Hindlimb muscle (tissue), 1 donor: ENCODE measurements at places on chromosomes 13 and 19. TPM values are rescaled to one million over a fixed set of nuclear protein-coding genes. Genes with fewer than 3 reads are reported as not detected.

The GFY gene
- not detected for polyA plus RNA-seq

The EID2B gene
- polyA plus RNA-seq: 2.3 TPM

The NFIC gene
- 51.4 TPM for polyA plus RNA-seq

The CEACAM16 gene
- polyA plus RNA-seq: 1.0 TPM

The ZNF549 gene
- 7.2 TPM for polyA plus RNA-seq

The LRRC25 gene
- 2.6 TPM for polyA plus RNA-seq

The PSPN gene
- polyA plus RNA-seq: 0.80 TPM

- DNase-seq: no peak
Observed at GRCh38 chr13:48478391-48478790, 54.5 kb downstream of the RCBTB2 start.

DNA sequence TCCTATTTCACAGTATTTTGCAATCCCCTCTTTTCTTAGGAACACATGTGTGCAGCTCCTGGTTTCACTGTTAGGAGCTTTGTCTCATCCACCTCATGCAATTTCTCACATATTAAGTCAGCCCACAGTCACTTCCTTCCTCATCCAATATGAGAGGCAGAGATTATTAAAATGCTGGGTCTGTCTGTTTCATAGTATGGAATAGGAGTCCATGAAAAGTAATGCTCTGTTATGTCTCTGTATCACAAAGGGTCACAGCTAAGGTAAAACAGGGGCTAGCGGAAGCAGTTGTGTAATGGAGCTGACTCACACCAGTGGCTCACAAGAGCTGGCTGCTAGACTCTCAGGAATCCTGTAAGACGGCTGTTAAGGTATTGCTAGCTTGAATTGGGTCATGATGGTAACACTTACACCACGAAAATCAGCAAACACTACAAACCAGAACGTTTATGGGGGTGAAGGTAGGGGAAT lies 216.5 kb downstream of the EFNB2 start:
- DNase-seq: no peak

DNA sequence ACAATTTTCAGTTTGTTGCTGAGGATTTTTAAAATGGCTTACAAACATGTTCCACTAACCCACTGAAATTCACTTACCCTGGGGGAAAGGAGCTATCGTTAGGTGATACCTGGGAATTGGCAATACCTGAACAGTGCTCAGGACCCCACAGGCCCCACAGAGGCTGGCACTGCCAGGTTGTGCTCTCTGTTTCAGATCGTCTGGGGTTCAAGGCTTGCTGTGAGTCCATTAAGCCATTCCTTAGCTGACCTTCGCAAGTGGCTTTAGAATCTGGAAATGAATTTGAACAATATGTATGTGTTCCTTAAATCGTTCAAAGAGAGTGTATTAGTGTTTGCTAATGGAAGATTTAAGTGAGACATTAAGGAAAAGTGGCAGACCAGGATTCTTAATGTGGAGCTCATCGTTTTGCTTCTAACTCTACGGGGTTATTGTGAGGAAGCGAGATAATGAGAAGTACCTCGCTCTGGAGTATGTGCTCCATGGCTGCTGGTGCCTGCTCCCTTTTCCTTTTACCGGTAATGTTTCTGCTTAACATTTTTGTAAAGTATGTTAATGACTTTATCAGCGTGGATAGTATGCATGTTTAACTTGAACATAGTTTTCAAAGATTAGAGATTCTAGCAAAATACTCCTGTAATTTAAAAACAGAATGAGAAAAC lies 13.6 kb downstream of the KLF5 start:
- DNase-seq: no peak

GRCh38 chr13:111217641-111218040 lies 102.5 kb downstream of the ARHGEF7 start:
- no peak for DNase-seq

GRCh38 chr19:27736225-27736624 lies 1476.7 kb downstream of the UQCRFS1 start:
- DNase-seq: no peak

GRCh38 chr13:27791146-27791900 lies 960 bp upstream of the GSX1 start:
- no peak for DNase-seq

DNA sequence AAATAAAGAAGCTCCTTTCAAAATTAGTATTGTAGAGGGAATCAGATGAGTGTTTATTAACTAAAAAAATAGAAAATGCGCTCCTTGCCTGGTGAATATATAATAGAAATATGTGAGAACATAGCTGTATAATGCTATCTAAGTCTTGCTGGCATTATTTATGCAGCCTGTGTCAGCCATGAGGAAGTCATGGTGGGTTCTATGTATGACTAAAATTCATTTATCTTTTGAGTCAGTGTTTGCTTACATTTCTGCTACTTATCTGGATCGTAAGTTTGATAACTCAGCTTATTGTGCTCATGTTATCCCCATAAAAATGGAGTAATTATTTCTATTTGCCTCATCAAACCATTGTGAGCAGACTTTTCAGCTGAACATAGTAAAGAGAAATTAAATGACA lies 449.3 kb downstream of the OXGR1 start:
- DNase-seq: no peak

- no peak for DNase-seq
Observed at GRCh38 chr19:1226227-1226518, 11.6 kb downstream of the CBARP start.

DNA sequence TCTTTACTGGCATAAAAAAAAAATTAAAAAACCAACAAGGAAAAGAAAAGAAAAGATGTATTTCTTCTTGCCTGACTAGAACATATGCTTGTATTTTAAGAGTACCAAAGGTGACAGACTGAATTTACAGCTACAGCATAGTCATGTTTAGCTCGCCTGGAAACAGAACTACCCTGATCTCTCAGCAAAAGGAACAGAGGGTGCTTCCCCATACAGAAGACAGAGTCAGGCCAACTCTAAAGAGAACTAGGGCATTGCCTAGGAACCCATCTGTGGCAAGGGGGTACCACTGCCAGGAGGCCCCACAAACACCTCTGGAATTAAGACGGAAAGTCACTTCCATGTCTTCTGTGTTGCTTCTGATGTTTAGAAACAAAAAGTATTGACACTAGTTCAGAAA lies 252.1 kb upstream of the STARD13 start:
- no peak for DNase-seq
